ENCODE measurements at places on chromosomes 2 and 18. TPM values are rescaled to one million over a fixed set of nuclear protein-coding genes. Genes with fewer than 3 reads are reported as not detected.
A peak's percentile ranks its signal among the peaks of the same experiment; 100 is the strongest.

Gene GCKR
- 13.3 TPM for polyA plus RNA-seq

Gene C2orf80
- polyA plus RNA-seq: not detected

Gene IL1R2
- 111 TPM for polyA plus RNA-seq

Gene HOXD4
- not detected for polyA plus RNA-seq

Gene CTAGE1
- polyA plus RNA-seq: not detected

Gene HOXD3
- 0.44 TPM for polyA plus RNA-seq

Gene AQP12B
- polyA plus RNA-seq: not detected

Gene POTEI
- 0.06 TPM for polyA plus RNA-seq

Gene RSAD2
- 0.75 TPM for polyA plus RNA-seq

DNA sequence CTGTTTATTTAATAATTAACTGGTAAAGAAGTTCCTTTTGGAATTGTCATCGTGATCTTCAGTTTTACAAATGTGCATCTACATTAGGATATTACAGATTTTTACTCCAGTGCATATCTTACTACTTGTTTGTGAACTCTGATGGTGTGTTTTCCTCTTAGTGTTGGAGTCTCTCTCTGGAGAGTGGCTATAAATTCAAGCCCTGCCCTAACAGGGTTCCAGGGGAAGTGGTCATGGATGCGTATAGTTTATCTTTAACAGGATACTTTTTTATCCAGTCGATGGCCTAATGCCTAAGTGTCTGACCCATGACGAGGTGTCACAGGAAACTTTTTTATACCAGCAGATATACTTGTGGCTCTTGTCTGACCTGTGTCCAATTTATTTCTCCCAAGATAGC is 75.4 kb downstream of the CHN1 start:
- DNase-seq: no peak

DNA sequence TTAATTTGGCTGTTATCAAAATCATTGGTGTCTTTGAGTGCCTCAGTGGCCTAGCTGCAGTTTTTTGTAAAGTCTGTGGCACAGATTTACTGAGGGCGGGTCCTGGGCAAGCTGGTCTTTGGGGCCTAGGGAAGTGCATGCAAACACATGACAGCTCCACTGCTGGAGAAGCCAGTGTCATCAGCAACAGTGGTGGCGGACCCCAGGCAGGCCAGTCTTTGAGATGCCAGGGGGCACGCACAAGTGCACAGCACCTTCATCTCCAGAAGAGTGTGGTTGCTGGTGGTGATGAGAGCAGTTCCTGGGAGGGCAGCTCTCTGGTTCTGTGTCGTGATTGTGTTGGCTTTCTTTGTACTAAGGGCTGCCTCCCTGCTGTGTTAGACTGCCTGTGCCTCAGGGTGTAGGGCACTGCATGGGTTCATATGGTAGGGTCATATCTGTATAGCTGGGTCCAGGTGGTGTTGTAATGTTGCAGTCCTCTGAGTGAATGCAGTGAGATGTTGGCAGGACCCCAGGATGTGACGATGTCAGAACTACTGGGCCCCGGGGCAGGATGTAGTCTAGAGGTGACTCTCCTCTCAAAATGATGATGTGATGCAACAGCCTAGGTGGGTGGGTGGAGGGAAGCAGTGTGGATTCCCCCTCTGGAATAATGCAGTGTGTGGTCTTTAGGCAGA is 646.7 kb upstream of the CDH2 start:
- DNase-seq: no peak

DNA sequence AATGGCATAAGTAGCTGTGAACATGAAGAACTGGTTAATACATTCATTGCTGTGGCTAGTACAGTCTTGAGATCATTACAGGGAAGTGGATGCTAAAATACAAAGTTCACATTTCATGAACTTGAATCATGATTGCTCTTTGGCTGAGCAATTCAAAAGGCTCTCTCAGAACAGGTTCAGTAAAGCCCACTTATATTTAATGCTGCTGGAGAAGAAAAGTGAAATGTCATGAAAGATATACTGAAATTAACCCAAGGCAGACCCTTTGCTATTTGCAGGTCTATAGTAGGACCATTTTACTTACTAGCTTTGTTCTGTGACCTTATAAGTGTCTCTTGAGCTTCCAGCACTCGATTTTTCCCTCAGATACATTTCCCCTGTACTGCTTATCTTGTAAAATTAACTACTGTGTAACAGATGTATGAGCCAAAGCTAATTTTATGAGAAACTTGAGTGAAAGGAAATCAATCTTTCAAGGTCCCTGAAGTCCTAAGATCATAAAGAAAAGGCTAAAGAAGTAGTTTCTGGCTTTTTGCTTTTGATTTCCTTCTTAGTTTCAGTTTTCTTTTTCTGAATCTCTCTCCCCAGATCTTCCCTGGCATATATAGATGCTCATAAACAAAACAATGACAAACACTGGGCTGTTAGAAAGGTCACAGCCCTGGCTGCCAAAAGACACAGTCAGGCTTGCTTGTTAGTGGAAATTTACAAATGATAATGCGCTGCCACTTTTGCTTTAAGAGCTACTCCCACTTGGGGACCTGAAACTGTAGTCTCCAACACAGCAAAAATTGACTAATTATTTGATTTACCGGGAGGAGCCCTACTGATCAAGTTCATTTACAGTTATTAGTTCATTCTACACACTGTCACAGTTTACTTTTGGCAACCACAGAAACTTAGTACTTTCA is 132.7 kb upstream of the XPO1 start:
- peak; percentile 65 for DNase-seq

DNA sequence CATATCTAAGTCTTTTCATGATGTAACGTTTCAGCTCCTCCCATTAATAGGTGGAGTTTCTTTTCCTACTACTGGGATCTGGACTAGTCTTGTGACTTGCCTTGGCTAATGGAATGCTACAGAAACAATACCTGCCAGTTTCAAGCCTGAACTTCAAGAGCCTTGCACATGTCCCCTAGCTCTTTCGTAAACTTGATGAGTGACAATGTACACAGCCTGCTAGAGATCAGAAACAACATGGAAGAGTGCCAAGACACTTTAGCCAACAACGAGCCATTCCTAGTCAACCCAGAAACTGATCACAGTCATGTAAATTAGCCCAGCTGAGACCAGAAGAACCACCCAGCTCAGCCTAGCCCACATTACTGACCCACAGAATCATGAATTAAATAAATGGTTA is 24.8 kb upstream of the STK39 start:
- DNase-seq: no peak

DNA sequence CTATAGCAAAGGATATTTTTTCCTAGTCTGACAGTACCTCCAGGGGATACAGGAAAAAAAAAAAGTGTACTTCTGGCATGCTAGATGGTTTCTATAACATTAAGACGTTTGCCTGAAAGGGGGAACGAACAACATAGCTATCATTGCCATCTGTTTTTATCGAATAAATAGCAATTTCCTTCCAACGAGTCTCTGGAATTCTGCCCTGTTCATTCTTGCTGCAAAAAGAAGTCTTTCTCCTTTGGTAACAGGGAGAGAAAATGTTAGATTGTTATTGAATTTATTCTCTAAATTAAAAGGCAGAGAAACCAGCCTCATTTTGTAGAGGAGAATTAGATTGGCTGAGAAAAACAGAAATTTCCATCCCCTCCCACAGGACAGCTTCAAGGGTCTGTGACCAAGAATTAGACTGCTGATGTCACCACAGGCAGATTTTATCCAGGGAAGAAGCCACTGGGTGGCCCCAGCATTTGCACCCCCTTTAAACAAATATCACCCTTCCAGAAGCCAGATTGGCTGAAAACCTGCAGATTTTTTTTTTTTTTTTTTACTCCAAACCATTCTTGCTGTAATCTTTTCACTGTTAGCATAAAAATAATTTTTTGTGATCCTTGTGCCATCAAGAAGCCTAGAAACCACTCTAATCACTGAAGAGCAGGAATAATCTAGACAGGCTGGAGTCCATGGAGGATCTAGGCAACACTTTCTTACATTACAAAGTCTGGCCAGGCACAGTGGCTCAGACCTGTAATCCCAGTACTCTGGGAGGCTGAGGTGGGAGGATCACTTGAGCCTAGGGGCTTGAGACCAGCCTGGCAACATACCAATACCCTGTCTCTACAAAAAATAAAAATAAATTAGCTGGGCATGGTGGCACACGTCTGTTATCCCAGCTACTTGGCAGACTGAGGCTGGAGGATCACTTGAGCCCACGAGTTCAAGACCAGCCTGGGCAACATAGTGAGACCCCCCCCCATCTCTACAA is 12.0 kb downstream of the WDFY1 start:
- no peak for DNase-seq

DNA sequence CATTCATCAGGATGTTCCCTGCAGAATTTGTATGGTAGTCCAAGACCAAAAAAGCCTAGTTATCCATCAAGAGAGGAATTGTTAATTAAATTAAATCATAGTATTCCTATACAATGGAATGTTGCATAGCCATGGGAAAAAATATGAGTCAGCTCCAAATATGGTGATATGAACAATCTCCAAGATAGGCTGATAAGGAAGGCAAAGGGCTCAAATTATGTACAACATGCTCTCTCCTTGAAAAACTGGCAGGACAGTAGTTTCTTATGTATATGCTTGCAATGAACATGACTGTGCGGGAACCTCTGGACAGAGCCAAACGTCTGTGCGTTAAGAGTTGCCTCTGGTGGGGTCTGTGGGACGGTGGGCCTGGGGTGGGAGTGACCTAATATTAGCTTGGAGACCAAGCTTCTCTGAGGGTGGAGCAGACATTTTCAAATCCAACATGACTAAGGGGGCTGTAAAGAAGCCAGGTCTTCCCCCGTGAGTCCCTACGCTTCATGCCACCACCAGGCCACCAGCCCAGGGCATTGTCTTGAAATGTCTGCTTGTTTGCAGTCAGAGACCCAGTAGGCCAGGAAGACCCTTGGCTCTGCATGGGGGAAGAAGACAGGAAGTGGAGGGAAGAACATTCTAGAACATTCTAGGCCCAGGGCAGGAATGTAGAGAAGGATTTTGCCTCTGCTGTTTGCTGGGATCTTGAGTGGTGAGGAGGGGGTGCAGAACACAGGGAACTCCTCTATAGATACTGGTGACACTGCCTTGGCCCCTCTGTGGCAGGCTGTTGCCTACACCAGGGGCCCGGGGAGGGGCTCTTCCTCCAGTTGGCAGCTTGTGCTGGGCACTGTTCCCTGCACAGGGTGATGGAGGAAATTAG is 244.0 kb upstream of the HS6ST1 start:
- DNase-seq: no peak

DNA sequence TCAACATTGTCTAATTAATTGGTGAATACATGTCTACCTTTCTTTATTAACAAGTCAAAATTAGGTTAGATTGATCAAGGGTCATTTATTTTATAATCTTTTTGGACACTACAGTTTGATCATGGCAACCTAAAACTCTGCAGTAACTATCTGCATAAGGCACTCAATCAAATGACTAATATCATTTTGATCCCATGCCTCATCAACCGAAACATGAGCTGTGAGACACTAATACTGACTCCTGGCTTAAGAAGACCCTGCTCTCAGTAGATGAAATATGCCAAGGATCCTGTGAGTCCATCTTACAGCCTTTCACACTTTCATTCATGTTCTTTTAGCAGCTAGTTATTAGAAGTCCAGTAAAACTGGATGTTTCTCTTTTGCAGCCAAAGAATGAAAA is 169.4 kb upstream of the CAVIN2 start:
- no peak for DNase-seq

- DNase-seq: no peak
Observed at GRCh38 chr2:1641523-1641922, 102.8 kb downstream of the PXDN start.

DNA sequence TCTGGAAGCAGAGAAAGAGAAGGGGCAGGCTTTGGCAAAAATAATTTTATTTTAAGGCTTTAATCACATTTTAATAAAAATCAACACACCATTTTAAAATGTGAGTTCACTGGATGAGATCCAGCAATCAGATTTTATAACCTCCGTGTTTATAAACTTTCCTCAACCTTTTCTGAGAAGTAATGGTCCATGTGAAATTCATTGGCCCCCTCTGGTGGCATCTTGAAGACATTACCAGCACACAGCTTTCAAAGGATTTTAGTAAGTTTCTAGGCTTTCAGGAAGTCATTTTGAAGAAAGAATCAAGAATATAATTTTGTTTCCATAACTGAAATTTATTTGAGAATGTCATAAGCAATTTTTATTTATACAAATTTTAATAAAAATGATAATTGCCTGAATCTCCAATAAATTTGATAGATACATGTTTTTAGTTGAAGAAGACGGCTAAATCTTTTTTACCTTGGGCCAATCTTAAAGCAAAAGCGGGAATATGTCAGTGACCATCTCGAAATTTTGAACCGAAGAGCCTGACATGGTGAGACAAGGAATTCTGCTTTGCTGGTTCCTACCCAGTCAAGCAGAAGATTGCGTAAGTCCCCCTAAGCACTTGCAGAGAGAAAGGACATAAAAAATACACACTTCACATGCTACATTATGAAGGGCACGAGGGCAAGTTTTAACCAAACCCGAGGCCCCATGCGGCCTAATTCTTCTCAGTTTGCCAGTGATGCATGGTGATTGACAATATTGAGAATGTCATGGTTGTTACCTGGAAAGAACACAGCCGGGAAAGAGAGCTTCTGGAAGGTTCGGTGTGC is 128.4 kb upstream of the CBLN2 start:
- no peak for DNase-seq

GRCh38 chr2:128687565-128687964 is 368.9 kb upstream of the HS6ST1 start:
- peak; percentile 17 for DNase-seq

GRCh38 chr2:187638840-187639239 is 84.6 kb upstream of the TFPI start:
- DNase-seq: no peak

GRCh38 chr18:6057604-6058003 is 162.3 kb upstream of the TMEM200C start:
- DNase-seq: no peak

DNA sequence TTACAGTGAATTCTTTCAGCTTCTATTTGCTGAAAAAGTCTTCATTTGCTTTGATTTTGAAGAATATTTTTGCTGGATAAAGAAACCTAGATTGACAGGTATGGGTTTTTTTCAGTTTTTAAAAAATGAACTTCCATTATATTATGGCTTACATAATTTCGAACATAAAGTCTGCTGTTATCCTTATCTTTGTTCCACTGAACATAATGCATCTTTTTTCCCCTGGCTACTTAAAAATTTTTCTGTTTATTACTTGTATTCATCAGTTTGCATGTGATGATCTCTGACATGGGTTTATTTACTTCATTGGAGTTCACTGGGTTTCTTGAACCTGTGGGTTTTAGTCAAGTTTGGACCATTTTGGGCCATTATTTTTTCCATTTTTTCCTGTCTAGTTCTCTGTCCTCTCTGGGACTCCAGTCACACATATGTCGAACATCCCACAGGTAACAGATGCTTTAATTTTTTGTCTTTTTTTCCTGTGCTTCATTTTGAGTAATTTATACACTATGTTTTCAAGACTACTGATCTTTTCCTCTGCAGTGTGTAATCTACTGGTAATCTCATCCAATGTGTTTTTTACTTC is 33.1 kb downstream of the SEC11C start:
- DNase-seq: no peak

- DNase-seq: no peak
Observed at GRCh38 chr2:189157456-189157855, 22.1 kb downstream of the COL5A2 start.

DNA sequence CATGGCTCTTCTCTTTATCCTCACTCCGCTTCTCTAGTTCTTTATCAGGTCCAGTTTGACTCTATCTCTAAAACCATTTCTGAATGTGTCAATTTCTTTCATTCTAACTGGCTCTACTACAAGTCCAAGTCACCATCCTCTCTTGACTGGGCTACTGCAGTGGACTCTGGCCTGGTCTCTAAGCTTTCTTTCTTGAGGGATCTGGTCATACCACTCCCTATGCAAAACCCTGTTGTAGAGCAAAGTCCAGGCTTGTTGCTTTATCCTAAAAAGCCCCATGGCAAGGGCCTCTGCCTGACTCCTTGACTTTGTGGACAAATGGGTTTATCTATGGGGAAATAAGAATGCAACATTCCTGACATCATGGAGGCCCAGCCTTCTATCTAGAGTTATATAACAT is 87.1 kb downstream of the BCL2L11 start:
- no peak for DNase-seq
